ENCODE measurements at places on chromosomes 7 and 10. TPM values are rescaled to one million over a fixed set of nuclear protein-coding genes. Genes with fewer than 3 reads are reported as not detected.

The POU6F2 gene
- 1.9 TPM for total RNA-seq

DNA sequence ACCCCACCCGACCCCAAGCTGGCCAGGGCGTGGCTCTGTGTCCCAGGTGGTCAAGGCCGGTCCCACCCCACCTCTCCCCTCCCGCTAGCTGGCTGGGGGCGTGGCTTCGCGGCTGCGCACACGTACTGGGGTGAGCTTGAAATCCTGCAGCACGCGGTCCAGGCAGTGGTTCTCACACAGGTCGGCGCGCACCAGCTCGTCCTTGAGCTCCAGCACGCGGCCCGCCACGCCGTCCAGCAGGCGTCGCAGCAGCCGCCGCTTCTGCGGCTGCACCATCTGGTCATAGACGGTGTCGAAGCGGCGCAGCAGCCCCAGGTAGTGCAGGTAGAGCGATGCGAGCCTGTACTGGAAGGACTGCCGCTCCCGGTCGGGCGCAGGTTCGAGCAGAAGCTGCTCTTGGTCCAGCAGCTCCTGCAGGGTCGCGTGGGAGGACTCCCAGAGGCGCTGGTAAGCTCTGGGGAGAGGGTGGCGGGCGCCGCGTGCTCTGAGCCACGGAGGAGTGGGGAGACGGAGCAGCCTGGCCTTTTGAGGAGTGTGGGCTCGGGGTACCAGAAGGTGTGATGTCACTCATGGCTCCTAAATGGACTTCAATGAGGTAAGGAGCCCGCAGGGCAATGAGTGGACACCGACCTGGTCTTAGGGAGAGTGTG is 5.8 kb downstream of the H2BK1 start:
- H3K4me3 ChIP-seq = no peak overlapping the region
- no peak for DNase-seq
- H3K27me3 ChIP-seq = no peaks in the 10 kb centered on the region
- H3K4me1 ChIP-seq = no peaks in the 10 kb centered on the region
- no peak overlapping the region for H3K27ac ChIP-seq

- no peak overlapping the region for H3K4me3 ChIP-seq
- peaks cover 7% of the 10 kb centered on the region for H3K4me1 ChIP-seq
- DNase-seq = no peak
- H3K36me3 ChIP-seq = no peaks in the 10 kb centered on the region
Observed at GRCh38 chr7:84674236-84674913, 479.8 kb upstream of the SEMA3A start.

DNA sequence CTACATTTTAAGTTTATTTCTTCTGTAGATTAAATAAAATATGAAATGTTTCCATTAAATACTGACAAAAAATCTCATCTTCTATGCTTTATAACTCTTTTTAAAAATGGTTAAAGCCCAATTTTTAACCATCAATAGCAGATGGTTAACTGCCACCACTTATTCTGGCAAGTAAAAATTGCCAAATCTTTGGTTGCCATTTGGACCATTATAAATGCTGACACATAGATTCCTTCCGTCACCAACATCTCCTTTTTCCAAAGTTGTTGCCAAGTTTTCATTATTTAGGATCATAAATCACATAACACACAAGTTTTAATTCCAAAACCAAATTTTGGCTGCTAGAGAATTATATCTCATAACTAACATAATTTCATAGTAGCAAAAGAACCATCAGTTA is 1614.3 kb downstream of the REEP3 start:
- no peak overlapping the region for H3K27ac ChIP-seq
- DNase-seq = no peak
- no peaks in the 10 kb centered on the region for H3K36me3 ChIP-seq
- no peaks in the 10 kb centered on the region for H3K4me1 ChIP-seq
- no peaks in the 10 kb centered on the region for H3K27me3 ChIP-seq

GRCh38 chr10:74282848-74283210 is 131.8 kb downstream of the ADK start:
- no peak overlapping the region for H3K27ac ChIP-seq
- H3K36me3 ChIP-seq = no peaks in the 10 kb centered on the region
- H3K4me1 ChIP-seq = no peaks in the 10 kb centered on the region
- DNase-seq = no peak
- no peaks in the 10 kb centered on the region for H3K27me3 ChIP-seq

The FBXO24 gene
- 0.81 TPM for total RNA-seq

The HOXA10 gene
- total RNA-seq = 1.5 TPM
